Renal cortical epithelial cell (primary cell): ENCODE measurements at places on chromosomes 3 and 15. TPM values are rescaled to one million over a fixed set of nuclear protein-coding genes. Genes with fewer than 3 reads are reported as not detected.

DNA sequence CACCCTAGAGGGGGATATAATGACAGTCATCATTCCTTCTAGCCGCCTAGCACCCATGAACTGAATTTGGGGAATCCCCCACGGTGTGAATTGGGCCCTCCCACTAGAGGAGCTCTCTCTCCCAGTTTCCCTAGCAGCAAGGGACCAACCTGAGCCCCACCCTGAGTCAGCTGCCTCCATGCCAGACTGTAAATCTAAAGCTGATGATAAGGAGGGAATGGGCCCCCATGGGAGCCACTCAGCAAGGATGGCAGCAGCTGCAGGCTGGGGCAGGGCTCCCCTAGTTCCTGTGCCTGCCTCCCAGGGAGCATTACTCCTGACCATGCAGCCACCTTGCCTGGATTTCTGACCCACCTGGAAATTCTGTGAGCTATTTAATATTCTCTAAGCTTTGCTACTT, 57.0 kb upstream of the PXYLP1 start:
- no peak for DNase-seq

- DNase-seq = peak; percentile 98
Measured at GRCh38 chr3:100002599-100003350, 111.5 kb downstream of the FILIP1L start.

DNA sequence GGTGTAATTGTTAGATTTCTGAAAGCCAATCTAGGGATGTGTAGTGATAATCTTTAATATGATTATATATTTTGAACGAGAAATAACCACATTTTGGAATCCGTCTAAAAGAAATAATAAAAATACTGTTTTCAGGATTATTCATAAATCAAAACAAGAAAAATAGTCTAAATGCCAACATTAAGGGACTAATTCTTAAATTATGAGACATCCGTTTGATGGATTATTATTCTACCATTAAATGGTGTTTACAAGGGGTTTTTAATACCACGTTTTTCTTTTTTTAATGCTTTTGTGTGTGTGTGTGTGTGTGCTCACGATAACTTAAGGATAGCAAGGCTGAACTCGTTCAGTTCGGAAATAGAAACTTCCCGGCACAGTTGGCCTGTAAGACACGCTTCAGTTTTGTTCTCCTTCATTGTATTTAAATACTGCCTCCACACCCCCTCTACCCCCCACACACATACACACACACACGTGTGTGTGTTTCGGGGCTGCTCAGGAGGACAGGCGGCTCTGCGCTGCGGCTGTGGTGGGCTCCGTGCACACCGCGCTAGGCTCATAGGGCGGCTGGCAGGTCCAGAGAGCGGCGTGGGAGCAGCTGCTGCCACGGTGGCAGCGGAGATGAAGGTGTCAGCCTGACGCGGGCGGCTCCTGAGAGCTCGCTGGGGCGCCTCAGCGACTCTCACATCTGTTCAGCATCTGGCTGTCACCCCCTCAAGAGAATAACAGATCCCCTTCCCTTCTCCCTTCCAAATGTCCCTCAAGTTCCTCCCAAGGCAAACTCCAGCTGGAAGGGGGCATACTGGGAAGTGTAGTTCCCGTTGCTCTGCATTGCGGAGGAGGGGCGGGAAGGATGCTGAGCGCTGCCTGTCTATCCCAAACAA, 23.0 kb upstream of the ANP32A start:
- no peak for DNase-seq

DNA sequence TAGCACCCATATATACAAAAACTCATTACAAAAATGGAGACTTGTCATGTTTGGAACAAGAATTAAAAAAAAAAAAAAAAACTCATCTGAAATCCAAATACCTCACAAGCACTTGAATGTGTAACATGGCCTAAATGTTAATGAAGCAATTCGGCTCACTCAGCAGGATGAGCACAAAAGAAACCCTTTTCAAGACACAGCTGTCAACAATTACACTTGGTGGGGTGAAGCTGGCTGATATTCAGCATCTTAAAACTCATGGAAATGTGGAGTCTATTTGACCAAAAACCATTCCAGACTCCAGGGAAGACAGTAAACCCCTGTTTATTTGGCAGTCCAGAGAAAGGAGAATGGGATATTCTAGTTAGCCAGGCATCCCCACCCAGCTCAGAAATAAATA, 205.4 kb upstream of the TSC22D2 start:
- no peak for DNase-seq

- peak; percentile 17 for DNase-seq
Measured at GRCh38 chr3:138833899-138834595, 681 bp downstream of the PIK3CB start.

DNA sequence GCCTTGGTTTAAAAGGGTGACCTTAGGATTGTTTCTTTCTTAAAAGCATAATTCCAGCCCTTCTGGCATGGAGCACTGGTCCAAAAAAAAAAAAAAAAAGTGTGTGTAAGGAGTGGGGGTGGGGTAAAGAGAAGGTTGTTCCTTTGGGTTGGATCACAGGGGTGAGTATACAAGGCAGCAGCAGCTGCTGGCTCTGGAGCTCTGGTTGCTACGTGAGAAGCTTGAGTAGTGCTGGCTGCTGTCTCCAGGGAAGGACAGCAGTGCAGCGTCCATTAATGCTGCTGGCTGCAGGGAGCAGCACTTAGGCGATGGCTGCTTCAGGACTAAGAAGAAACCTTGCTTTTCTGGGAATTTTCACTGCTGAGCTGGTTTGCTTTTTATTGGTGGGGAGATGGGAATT, 2.3 kb downstream of the SETD5 start:
- peak; percentile 86 for DNase-seq

- DNase-seq = peak; percentile 66
Measured at GRCh38 chr3:134711284-134711683, 60.5 kb upstream of the KY start.

The ZMYND10 gene
- total RNA-seq = 0.35 and 4.7 TPM in 2 replicates

The TTC21A gene
- total RNA-seq = 2.1 and 4.7 TPM in 2 replicates
